NCI-H82 (cell line): ENCODE measurements at places on chromosomes 16 and 17.

GRCh38 chr17:48239603-48239995, 132.0 kb downstream of the SNX11 start:
- DNase-seq, result no peak

- peak; percentile 78 for DNase-seq
Observed at GRCh38 chr17:81097134-81097942, 62.4 kb downstream of the BAIAP2 start.

GRCh38 chr16:19833581-19833980, 51.1 kb downstream of the GPRC5B start:
- DNase-seq, result peak; percentile 8

DNA sequence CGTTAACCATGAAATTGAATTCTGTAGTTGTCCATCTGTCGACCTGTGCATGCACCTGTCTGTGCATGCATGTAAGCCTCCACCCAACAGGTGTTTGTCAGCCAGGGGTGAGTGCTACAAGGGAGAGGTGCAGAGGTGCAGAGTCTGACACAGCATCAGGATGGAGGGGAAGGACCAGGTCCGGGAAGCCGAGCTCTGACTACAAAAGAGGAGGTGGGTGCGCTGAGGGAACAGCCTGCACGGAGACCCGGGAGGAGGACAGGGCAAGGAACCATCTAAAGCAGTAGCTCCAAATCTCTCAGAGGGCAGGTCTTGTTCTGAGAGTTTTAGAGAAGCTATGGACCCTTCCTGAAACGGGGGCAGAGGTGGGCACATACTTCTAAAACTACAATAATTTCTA, 54.1 kb downstream of the B9D1 start:
- DNase-seq, result no peak

DNA sequence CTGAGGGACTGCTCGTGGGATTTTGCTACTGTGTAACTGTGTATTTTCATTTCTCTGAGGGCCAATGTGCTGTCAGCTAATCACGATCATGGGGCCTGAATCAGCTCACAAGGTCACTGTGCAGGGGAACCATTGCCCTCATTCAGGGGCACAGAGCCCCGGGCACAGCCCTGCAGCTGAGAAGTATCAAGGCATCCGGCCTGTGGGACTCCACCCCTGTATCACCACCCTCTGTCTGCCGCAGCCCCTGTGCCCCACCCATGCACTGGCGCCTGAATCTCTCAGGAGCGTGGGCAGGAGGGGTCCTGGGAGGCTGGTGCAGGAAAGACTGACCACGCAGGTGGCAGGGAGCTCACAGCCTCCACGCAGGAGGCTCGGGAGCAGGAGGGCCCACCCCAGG, 43.4 kb upstream of the RASD1 start:
- DNase-seq, result no peak

DNA sequence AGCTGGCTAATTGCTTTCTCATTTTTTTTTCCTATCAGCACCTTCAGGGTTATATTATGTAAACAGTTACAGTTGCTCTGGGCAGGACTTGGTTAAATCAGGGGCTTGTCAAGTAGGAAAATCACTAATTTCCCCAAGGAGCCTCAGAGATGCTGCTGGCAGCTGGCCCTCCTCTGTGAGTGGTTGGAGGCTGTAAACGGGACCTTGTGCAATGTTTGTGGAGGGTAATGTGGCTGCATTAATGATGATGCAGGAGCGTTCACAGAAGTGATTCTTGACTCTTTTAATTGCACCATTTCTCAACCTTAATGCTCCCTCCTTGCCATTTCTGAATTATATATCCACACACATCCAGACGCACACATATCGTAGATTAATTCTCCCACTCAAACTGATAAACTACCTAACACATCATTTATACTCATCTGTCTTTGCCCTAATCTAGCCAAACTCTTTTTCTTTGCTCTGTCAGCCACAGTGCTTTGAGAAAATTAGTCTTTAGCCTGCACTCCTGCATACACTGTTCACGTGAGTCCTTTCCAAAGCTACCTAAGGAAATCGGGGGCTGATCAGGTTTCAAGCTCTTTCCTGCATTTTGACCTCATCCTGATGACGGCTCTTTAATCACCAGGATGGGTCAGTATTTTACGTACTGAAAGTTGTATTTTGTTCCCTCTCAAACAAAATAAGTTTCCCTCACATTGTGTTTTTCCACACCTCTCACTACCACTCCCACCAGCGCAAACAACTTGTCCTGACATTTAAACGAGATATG, 154.4 kb upstream of the PIRT start:
- DNase-seq, result no peak

DNA sequence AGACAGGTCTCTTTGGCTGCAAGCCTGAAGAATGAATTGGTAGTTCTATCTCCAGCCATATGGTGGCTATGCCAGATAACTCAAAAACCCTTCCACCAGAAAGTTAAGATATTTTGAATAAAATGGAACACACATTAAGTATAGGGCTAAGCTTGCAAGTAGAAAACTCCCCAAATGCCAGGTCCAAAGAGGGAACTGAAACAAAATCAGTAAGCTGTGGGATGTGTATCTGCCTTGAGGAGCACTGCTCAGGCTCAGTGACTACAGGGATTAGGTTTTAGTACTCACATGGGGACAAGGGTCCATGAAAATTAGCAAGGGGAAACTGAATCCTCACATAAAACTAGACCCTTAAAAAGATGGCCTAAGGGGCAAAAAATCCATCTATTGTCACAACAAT, 115.7 kb upstream of the PMFBP1 start:
- no peak for DNase-seq

DNA sequence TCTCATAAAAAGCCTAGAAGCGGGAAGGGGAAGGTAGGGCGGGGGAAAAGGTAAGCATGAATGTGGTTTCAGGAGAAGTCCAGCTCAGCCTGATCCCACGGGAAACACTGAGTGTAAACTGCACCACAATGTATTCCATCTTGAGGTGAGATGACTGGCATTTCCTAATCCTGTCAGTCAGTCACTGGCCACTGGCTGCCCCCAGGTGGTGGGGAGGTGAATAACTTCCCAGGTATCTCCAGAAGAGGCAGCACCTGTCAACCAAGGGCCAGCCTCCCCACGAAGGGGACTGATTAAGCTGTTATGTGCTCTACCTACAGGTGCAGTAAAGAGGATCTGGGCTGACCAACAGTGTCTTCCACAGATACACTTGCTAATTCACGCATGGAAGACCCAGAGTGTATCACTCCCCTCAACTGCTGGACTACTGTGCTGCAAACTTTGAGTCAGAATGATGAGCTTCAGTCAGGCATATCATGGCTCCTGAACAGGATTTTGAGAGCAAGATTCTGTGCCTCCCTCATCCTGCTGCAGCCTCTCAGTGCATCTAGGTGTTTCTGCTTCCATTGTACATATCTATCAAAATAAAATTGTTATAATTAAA, 108.5 kb upstream of the CCL2 start:
- peak; percentile 86 for DNase-seq

DNA sequence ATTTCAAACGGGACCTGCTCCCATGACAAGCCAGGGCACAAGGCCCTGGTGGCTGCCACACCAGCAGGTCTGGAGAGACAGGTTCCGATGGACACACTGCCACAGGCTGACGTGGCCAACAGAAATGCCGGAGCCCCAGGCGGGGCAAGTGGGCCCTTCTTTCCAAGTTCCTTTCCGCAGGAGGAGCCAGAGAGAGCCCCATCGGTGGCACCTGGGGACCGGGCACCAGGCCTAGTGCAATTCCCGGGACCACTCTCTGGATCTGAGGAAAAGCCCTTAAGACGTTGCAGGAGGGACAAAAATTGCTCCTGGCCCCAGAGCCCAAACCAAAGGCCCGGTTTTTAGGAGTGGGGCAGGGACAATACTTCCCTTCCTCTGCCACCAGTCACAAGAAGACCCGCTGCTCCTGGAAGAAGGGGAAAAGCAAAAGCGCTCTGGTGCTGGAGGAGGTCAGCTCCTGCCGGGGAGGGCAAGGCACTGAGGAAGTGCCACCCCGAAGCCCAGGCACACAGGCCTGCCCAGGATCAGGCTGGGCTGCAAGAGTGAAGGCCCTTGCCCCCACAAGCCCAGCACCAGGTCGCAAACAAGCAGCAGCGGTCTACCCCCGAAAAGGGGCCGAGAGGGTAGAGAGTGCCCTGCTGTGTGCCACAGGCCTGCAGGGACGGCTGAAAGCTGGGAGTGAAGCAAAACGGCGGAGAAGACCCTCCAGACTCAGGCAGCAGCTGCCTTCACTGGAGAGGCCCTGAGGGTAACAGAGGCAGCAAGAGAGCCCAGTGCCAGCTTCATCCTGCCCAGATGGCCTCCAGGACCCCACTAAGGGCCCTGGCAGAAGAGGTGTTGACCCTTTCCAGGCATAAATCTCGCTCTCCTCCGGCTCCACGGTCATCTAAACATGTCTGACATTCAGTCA, 29.1 kb downstream of the MAP1LC3B start:
- DNase-seq, result no peak

- no peak for DNase-seq
Observed at GRCh38 chr17:32998887-32999228, 7.2 kb downstream of the SPACA3 start.

GRCh38 chr16:85635545-85636140, 22.5 kb downstream of the GSE1 start:
- DNase-seq, result no peak

DNA sequence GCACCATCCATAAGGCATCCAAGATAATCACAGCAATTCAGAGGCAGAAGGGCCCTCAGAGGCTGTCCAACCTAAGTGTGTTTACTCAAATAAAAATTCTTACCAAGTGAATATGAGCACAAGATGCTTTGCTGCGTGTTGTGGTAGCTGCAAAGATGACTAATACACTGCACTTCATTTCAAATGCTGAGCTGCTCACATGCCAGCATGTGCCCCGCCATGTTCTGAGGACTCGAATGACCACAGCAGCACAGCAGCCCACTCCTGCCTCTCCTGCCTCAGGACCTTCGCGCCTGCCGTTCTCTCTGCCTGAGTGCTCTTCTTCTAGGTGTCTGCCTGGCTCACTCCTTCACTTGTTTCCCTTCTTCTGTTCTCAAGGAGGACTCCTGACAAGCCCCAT, 19.0 kb downstream of the PIK3R5 start:
- DNase-seq, result no peak

DNA sequence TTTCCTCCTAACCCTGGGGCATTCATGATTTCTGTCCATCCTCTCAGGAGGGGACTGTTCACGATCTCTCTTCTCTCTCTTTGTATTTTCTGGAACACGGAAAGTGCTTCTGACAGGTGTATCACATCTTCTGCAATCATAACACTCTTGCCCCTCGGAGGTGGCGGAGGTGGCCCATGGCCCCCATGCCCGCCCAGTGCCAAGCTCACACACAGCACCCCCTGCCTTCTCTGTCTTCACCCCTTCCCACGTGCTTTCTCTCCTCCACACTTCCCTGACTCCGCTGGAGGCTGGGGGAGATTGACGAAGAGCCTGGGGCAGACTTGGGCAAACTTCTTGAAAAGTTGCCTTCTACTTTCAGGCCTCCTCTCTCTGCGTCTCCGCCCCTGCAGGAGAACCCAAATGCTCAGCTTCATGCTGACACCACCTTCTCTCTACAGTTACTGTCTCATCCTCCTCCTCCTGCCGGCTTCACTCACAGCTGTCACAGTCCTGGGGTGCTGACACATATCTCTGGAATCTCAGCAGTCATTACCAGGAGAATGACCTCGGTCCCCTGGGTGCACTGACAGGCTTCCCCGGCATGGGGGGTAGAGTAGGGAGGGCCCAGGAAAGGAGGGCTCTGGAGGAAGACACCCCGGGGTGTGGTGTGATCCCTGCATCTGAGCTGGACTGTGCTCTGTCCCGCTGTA, 127.1 kb downstream of the ENGASE start:
- DNase-seq, result peak; percentile 33

GRCh38 chr17:77245162-77245926, 104.6 kb downstream of the SEC14L1 start:
- no peak for DNase-seq

DNA sequence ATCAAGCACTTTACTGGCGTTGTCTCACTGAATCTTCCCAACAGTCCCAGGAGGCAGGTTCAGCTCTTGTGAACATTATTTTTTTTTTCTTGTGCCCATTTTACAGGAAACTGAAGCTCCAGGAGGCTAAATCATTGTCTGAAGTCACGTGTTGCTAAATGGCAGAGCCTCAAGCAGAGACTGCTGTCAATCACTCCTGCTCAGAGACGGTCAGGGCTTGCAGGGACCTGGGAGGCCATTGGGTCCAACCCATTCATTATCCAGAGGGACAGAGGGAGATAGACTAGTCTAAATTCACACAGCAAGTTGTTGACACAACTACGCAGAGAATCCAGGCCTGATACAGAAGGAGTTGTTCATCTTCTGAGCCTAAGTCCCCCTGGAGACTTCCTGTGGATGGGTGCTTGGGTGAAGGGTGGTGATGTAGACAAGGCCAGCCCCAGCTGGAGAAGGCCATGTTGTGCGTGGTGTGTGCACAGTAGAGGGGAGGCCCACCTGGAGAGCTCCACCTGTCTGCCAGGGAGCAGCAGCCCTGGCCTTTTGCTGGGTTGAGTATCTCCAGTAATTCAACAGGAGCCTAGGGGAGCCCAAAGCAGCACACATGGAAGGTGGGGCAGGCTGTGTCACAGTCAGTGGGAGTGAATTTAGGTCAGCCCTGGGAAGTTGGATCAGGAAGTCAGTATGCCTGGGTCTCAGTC, 24.3 kb upstream of the C1QL1 start:
- DNase-seq, result no peak

DNA sequence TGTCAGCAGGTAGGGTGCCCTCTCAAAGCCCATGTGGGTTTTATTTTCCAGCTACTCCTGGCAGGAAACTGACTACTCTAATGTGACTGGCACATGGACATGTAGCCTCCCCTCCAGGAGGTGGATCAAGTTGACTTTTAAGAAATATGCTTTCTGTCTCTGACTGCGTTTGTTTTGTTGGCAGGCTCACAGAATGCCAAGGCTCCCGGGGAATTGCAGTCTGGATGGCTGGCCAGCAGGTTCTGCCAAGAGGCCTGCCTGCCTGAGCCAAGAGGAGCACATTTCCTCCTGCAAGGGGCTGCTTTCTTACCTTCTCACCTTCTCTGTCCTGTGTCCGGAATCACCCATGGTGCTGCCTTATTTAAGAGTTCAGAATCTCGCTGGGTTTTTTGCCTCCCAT, 217.3 kb upstream of the ERCC4 start:
- no peak for DNase-seq

GRCh38 chr17:39090908-39091665, 60.4 kb downstream of the PLXDC1 start:
- no peak for DNase-seq

DNA sequence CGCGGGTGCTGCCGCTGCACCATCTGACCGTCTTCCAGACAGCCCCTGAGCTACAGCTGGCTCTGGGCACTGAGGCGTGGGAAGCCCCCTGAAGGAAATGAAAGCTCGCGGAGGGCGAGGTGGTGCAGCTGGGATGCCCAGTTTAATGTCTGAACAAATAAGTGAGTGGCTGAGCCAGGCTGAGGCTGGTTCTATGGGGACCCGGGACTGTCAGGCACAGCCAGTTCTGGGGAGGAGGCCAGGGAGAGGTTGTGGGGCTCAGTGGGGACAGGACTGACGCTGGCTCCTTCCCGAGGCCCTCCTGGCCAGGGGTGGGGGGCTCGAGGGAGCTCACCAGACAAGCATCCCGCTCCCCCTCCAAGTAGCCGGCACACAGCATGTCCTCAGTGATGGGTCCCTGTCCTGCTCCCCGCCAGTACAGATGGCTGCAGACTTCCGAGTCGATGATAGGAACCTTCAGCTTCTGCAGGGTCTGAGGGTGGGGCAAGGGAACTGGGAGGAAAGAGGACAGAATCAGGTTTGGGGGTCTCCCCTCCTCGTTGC, 4.4 kb downstream of the PRSS22 start:
- no peak for DNase-seq
